LHCN-M2 (cell line): ENCODE measurements at places on chromosomes 12 and 14. TPM values are rescaled to one million over a fixed set of nuclear protein-coding genes. Genes with fewer than 3 reads are reported as not detected.
A peak's percentile ranks its signal among the peaks of the same experiment; 100 is the strongest.

The TCL1B gene
- not detected in 2 replicates for total RNA-seq

The KRT82 gene
- total RNA-seq, result not detected in 2 replicates

- no peak for DNase-seq
Observed at GRCh38 chr12:122137681-122138080, 36.3 kb downstream of the IL31 start.

DNA sequence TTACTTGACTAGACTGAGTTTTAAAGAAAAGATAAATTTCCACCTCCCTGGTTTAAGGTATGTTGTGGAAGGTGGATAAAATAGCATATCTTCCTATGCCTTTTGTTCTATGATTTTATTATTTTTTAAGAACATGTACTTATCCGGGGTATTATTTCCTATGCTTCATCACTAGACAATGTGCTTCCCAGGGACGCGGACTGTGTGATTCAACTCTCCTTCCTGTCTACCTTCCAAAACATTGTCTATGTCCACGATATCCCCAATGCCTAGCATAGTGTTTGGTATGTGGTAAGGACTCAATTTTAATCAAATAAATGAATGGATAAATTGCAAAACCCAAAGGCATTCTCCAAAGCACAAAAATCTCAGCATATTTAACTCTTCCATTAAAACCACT lies 8.3 kb upstream of the CCND2 start:
- DNase-seq, result no peak

DNA sequence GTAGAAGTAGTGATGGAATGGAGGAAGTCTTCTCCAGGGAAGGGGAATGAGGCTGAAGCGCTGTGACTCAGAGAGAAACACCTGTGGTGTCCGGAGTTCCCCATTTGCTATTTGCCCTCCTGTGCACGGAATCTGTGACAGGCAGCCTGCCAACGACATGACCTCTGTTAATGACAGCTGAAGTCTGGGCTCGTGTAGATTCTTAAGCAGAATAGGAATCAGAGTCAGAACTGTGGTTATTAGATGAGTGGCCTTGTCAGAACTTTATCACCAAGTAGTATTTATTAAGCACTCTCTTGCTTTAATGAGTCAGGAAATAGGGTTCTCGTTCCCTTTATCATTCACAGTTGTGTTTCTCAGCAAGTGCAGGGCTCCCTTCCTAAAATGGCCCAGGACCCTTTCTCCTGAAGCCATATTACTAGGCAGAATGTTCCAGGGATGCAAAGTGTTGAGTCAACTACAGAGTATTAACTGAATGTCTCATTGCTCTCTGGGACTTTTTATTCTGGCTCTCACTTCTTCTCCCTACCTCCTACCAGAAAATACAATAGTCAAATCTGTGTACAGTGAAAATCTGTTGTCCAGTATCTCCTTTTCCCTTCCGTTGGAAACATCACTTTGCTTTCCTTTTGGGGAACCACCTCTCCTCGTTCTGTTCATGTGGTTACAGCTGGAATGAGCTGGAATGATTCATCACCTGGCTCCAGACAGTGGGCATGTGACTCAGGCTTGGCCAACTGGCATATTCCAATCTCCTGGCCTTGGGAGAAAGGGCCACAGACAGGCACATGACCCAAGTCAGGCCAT lies 77.8 kb upstream of the MAX start:
- DNase-seq, result peak; percentile 96

- peak; percentile 54 for DNase-seq
Observed at GRCh38 chr14:76876076-76876475, 49.9 kb downstream of the LRRC74A start.

GRCh38 chr14:105464501-105464900 lies 10.1 kb upstream of the CRIP2 start:
- no peak for DNase-seq

DNA sequence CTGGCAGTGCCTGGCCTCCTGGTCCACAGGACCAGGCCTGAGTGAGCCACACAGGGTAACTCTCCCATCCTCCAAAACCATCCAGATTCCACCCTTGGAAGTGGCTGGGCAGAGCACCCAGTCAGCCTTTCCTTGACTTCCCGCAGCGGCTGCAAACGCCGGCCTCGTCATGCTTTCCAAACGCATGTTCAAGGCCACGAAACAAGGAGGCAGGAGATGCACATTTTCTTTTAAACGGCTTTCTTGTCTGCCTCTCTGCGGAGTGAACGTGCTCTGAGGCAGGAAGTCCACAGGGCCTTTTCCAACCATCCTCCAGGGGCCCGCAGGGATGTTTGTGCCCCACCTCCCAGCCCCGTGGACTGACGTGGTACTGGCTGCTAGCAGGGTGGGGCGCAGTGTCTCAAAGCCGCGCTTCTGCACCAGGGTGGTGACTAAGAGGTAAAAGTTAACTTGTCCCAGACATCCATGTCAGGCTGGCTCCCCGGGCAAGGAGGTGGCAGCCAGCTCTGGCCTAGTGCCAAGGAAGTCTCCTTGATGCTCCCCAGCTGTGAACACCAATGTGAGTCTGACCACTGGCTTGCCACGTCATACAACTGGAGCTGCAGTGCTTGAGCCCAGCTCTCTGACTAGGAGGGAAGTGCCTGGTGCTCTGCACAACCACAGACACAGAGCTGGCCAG lies 45.0 kb downstream of the KCNA5 start:
- peak; percentile 78 for DNase-seq

DNA sequence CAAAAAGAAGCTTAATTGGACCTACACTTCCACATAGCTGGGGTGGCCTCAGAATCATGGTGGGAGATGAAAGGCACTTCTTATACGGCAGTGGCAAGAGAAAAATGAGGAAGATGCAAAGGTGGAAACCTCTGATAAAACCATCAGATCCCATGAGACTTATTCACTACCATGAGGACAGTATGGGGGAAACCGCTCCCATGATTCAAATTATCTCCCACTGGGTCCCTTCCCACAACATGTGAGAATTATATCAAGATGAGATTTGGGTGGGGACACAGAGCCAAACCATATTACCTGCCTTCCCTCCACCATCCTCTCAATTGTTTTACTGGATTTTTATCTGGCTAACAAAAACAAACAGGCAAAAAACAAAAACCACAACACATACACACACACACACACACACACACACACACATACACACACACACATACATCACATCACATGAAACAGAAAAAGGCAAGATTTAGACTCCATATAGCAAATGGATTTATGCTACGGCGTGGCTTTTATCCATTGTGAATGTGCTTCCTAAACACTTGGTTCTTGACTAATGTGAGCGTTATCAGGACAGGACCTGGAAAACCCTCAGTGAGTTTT lies 66.7 kb downstream of the ZFP36L1 start:
- DNase-seq, result no peak

The CARMIL3 gene
- total RNA-seq, result under 0.01 TPM in 1 of 2 replicates, not detected in the other

The ITGB7 gene
- not detected in 2 replicates for total RNA-seq

The C12orf56 gene
- 0.11 and 1.1 TPM in 2 replicates for total RNA-seq

- DNase-seq, result peak; percentile 56
Observed at GRCh38 chr14:96275177-96276112, 19.4 kb downstream of the BDKRB1 start.

The TEX52 gene
- total RNA-seq, result not detected in 2 replicates

- no peak for DNase-seq
Observed at GRCh38 chr12:92431146-92431545, 271.6 kb upstream of the PLEKHG7 start.

GRCh38 chr14:45400509-45400908 lies 147.5 kb upstream of the MIS18BP1 start:
- no peak for DNase-seq

GRCh38 chr12:95179011-95179410 lies 38.3 kb downstream of the FGD6 start:
- DNase-seq, result no peak
